NCI-H1694 (cell line): ENCODE measurements at places on chromosomes 5 and 9.
A peak's percentile ranks its signal among the peaks of the same experiment; 100 is the strongest.

- DNase-seq, result no peak
Measured at GRCh38 chr5:117829646-117830045, 1158.7 kb downstream of the DTWD2 start.

DNA sequence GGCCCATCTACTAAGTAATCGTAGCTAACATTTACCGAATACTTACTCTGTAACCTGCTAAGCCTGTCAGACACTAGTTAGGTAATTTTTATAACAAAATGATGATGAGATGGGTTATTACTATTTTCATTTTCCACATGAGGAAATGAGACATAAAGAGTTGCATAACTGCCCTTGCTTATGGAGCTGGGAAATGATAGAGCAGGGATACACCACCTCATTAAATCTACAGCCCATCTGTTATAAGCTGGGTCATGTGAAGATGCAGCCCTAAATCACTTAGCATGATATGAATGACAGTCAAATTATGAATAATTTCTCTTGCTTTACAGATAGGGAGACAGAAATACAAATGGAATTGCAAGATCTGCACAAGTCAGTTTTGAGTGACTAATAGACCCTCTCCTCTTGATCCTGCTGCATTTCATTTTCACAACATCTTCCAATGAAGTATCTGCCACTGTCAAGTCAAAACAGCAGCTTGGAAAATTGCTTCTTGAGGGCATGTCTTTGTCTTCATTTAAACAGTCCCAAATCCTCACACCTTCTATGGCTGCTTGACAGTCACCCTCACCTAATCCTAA is 364.7 kb downstream of the PRELID2 start:
- DNase-seq, result peak; percentile 42

DNA sequence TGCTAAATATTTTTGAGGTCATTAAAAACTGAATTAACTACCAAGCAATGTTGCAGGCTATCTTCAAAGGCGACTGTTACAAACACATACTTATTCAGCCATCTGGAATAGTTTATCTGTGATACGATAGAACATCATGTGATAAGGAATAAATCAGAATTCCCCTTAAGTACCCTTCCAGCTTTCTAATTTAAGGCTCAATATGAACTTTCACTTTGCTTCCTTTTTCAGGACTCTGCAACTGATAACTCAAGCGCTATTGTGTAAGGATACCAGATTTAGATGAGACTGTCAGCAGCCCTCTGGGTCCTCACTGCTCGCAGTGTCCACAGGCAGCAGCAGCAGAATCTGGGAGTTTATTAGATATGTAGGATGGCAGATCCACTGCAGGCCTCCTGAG is 416.3 kb downstream of the SPATA31D1 start:
- no peak for DNase-seq

DNA sequence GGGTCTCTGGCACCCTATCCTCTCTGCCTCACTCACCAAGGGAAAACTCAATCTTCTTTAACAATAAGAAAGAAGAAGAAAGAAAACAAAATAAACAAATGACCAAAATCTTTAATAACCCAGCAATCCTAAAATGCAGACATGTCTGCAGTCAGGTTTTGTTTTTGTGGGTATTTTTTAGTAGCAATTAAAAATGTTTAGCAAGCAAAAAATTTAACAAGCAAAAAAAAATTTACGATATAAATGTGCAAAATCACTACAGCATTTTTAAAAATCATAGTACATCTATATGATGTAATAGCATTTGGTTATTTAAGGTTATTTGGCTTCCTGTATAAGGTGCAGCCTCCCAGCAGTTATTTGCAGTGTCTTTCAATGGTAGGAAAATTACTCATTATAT is 151.3 kb upstream of the MAP3K1 start:
- DNase-seq, result no peak

DNA sequence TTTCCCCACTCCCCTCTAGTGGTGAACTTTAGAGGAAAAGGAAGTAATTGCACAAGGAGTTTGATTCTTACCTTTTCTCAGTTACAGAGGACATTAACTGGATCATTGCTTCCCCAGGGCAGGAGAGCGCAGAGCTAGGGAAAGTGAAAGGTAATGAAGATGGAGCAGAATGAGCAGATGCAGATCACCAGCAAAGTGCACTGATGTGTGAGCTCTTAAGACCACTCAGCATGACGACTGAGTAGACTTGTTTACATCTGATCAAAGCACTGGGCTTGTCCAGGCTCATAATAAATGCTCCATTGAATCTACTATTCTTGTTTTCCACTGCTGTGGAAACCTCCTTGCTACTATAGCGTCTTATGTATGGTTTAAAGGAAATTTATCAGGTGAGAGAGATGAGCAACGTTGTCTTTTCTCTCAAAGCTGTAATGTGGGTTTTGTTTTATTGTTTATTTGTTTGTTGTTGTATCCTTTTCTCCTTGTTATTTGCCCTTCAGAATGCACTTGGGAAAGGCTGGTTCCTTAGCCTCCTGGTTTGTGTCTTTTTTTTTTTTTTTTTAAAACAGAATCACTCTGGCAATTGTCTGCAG is 25.3 kb downstream of the SLC22A5 start:
- peak; percentile 38 for DNase-seq

DNA sequence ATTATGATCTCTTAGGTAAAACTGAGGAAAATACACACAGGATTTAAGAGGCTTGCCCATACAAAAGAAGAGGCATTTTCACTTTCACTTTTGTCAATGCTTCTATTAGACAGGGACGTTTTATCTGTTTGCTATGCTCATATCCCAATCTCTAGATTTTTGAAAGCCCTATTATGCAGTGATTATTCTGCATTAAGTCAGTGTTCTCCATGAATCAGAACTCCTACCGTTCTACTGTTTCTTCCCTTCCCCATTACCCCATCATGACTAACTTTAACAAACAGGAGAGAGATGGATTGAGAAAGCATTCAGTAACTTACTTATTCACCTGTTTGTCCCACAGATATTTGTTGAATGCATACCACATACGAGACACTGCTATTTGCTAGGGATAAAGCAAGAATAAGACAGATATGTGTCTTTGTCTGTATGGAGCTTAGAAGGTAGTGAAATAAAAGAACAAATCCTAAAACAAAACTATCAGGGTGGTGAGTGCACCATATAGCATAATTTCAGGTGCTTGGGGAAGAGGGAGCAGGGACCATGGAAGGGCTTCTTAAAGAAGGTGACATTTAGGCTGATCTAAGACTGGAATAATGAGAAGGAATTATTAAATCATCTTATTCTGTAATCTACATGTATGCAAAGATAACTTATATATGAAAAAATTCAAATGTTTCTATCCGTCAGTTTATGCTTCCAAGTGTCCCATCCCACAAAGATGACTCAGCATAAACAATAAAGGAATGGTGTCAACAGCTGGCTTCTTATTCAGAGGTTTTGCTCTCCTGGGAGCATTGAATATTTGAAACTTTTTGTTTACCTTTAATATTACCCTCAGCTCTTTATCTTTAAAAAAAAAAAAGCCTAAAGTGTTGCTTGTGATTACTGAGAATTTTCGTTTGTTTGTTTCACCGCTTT is 328.1 kb downstream of the HINT1 start:
- no peak for DNase-seq

- no peak for DNase-seq
Measured at GRCh38 chr5:39541920-39542319, 117.1 kb upstream of the DAB2 start.

- DNase-seq, result no peak
Measured at GRCh38 chr9:97638666-97639065, 5.0 kb downstream of the NCBP1 start.

- no peak for DNase-seq
Measured at GRCh38 chr5:174358276-174358675, 312.8 kb downstream of the NSG2 start.

GRCh38 chr5:159208514-159209437 is 577 bp downstream of the RNF145 start:
- DNase-seq, result no peak

DNA sequence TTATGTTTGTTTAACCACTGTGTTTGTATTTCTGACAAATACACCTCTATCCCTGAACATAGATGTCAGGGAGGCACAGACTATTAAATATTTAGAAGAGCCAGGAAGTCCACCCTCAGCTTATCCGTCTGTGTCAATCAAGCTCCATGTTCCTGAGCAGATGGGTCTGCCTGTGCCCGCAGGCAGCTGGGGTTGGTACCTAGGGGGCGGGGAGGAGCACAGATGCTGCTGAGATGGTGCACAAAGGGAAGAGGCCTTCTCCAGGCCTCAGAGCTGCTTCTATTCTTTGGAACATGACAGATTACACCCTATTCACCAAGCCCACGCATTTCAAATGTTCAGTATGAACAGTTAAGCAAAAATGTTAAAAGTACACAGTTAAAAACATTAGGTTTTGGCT is 142.1 kb downstream of the EPB41L4A start:
- peak; percentile 53 for DNase-seq

DNA sequence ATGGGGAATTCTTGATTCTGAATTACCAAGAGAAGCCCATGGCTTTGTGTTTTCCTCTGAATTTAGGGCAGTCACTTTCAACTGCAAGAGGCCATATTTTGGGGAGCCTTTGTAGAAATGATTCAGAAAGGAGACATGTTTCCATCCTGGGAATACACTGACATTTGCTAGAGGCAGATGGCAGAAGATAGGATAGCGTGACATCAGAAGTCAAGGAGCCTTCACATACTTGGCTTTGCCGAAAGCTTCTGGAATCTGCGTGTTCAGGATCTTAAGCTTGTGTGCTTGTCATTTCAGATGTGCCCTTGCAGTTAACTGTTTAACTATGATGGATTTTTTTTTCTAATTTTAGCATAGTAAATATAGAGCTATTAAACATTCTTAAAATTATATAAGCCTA is 296.2 kb downstream of the ARHGEF28 start:
- no peak for DNase-seq

- no peak for DNase-seq
Measured at GRCh38 chr5:133658327-133658726, 46.0 kb upstream of the FSTL4 start.

DNA sequence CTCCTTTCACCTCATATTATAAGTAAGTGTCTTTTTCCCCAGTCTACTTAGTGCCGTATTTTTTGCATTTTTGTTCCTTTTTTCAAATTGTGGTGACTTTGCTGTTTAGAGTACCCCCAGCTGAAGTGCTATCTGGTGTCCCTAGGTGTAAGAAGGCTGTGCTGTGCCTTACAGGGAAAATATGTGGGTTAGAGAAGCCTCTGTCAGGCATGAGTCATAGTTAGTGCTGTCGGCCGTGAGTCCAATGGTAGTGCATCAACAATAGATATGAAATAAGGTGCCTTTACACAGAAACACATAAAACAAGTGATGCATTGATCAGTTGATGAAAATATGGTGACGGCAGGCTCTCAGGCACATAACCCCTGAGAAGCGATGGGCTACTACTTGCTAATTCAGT is 20.1 kb downstream of the SYK start:
- no peak for DNase-seq

GRCh38 chr5:119582987-119583386 is 46.4 kb upstream of the FAM170A start:
- no peak for DNase-seq

DNA sequence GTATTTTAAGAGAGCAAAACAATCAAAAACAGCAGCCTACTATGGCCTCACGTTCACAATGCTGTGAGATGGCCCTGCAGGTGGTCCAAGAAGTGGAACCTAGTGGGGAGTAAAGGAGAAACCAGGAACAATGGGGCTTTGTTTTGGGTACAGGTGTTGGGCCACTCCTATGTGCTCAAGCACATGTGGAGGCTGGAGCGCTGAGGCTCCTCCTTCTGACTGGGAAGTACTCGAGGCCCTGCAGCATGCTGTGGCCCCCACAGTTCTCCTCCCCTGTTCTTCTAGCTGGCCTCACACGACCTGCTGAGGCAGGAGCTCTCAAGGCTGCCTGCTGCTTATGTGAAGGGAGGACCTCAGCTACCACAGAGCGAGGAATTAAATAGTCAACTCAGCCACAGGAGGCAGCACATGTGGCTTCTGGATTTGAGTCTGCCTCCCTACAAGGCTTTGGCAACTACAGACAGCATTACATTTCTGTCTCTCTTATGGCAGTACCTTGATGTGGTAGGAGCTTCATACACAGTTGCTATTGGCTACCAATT is 482.3 kb downstream of the SPOCK1 start:
- DNase-seq, result no peak

GRCh38 chr5:153782589-153783361 is 255.9 kb downstream of the FAM114A2 start:
- DNase-seq, result no peak

GRCh38 chr5:177027665-177028064 is 5.2 kb downstream of the ZNF346 start:
- no peak for DNase-seq

GRCh38 chr5:132281856-132282614 is 12.2 kb upstream of the SLC22A4 start:
- DNase-seq, result no peak

GRCh38 chr5:72452515-72453245 is 54.5 kb downstream of the ZNF366 start:
- no peak for DNase-seq
